SW 1271 (cell line): ENCODE measurements at places on chromosomes 1 and 21.
A peak's percentile ranks its signal among the peaks of the same experiment; 100 is the strongest.

GRCh38 chr1:226064816-226065248 is 2.3 kb downstream of the H3-3A start:
- DNase-seq, result peak; percentile 42

GRCh38 chr1:44660176-44660575 is 14.1 kb downstream of the TMEM53 start:
- DNase-seq, result no peak

DNA sequence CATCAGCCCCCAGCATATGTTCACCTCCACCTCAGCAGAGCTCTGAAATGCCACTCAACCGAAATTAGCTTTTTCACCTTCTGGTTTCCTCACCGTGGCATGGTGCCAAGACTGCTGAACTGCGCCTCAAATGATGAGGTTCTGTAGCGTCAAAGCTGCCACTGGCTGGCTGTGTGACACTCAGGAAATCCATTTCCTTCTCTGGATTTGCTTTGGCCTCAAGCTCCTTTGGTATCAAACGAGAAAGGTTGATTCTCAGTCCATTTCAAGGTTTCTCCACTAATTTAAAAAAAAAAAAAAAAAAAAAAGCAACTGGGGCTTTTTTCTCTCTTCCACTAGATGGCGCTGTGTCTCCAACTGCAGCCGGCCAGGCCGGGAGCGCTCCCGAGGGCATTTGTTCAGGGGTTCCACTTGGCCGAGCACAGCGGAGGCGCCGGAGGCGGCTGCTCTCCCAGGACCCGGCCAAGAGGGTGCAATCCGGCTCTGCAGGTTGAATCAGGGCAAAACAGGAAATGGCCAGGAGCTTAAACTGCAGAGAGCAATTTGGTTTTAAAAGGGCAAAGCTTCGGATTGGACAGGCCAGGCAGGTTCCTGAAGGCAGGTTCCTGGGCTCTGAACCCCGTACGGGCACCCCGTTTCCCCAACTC is 26.5 kb upstream of the PLA2G2C start:
- peak; percentile 43 for DNase-seq

DNA sequence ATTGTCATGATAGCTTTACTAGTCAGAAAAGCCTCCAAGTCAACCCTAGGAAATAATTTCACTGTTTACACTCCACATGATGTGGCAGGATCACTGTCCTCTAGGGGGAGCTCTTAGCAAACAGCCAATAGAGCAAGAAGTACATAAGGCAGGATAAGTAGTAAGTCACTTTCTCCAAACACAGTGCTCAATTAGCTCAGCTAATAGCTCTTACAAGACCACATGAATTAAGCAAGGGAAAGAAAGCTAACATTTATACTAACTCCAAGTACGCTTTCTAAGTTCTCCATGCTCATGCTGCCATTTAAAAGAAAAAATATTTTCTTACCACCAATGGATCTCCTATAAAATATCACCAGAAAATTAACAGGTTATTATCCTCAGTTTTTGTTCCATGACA is 66.9 kb upstream of the LRIF1 start:
- peak; percentile 1 for DNase-seq

- DNase-seq, result no peak
Measured at GRCh38 chr1:204345941-204346645, 13.6 kb downstream of the PLEKHA6 start.

DNA sequence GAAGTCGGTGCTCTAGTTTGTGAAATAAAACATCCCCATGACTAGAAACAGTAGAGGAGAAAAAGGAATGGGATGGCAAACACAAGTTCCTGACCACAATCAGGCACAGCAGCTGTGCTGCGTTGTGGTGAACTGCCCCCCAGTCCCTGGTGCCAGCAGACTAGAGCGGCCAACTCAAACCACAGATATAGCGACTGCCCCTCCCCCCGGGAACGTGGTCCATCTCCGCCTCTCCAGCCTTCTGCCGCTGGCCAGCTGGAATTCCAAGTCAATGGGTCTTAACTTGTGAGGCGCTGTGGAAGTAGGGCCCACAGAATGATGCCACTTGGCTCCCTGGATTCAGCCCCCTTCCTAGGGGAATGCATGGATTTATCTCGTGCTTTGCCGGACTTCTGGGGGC is 41.6 kb upstream of the ZNF678 start:
- DNase-seq, result no peak

DNA sequence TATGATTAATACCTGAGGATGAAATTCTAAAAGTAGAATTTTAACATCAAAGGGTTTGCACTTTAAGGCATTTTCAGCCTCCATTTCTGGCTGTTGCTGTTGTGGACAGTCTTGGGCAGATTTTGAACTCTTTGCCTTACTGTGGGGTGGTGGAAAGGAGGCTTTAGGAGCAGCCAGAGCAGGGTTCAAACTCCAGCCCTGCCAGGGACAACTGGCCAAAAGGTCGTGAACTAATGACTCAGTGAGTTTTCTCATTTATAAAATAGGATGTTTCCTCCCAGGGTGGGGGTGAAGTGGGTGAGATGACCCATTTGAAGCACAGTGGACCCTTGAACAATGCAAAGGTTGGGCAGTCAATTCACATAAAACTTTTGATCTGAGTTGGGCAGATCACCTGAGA is 36.7 kb downstream of the MAPKAPK2 start:
- DNase-seq, result no peak

DNA sequence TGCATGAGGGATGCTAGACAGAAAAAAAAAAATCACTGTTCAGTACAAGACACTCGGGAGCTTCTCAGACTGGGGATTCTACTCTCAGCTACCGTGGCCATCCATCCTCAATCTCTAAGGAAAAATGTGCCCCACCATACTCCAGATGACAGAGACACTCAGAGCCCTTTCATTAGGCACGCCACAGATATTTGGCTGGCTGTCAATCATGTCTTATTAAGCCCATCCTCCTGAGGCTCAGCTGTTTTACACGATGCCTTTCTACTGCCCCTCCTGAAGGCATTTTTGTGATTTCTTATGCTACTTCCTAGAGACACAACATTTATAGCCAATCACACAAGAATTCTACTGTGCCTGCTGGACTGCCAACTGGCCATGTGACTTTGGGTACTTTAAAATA is 92.9 kb downstream of the KIF14 start:
- no peak for DNase-seq

GRCh38 chr1:83554174-83554573 is 444.8 kb downstream of the TTLL7 start:
- DNase-seq, result no peak

DNA sequence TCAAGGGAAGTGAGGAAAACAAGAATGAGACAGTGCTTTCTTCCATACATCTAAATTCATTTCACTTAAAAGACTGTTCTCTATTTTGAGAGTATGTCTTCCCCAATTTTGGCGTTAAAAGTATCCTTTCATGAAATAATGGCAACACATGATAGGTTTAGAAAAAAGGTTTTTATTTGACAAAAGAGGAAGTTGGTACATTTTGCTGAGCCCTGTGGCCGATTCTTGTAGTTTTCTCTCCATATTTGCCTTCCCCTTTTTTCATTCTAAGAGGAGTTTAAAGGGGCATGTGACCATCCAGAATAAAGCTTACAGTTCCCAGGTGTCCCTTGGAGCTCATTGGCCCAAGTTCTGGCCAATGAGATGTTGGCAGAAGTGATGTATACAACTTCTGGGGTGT is 140.4 kb upstream of the KCNE2 start:
- DNase-seq, result no peak

- no peak for DNase-seq
Measured at GRCh38 chr1:24912376-24913273, 17.5 kb downstream of the RUNX3 start.

DNA sequence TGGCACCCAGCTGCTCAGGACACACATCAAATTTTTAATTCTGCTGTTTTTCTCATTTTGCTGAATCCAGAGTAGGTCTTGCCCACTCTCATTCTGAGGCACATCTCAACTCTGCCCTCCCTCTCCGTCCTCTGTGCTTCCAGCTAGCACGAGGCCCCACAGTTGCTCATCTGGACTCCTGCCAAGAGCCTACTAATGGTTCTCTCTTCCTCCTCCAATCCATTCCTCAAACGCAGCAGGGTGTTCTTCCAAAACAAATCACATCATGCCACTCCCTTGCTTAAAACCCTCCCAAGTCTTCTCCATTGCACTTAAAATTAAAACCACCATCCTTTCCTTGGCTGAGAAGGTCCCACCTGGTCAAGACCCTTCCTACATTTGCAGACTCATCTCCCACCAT is 49.8 kb upstream of the SCAF4 start:
- DNase-seq, result no peak

DNA sequence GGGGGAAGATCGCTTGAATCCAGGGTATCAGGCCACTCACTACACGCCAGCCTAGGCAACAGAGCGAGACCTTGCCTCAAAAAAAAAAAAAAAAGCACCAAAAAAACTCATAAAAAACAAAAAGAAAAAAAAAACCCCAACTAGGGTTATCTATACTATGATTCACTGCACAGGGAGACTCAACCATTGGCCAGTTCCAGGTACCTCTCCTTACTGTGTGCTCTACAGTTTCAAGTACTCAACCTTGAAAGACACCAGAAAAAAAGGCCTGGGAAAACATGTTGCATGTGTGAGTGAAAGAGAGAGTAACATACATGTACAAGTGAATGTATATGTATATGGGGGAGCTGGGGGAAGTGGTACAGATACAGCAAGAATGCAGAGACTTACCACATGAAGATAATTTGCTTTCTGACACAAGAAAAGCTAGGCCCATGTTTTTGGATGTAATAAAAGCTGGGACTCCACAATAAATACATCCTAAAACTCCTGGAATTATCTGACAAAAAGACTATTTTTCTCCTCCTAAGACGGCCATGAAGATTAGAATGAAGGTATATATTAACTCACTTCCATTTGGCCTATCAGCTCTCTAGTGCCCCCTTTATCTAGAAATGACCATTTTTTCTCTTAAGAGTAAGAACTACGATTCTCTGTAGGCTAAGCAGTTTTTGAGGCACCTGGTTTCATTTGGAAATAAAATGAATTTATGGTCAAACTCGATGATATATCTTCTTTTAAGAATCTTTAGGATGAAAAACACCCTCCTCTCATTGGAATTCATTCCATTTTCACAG is 52.2 kb downstream of the SLC27A3 start:
- DNase-seq, result no peak

- DNase-seq, result no peak
Measured at GRCh38 chr1:83741770-83742169, 257.2 kb downstream of the TTLL7 start.

GRCh38 chr1:240683576-240683975 is 71.6 kb upstream of the GREM2 start:
- DNase-seq, result no peak

DNA sequence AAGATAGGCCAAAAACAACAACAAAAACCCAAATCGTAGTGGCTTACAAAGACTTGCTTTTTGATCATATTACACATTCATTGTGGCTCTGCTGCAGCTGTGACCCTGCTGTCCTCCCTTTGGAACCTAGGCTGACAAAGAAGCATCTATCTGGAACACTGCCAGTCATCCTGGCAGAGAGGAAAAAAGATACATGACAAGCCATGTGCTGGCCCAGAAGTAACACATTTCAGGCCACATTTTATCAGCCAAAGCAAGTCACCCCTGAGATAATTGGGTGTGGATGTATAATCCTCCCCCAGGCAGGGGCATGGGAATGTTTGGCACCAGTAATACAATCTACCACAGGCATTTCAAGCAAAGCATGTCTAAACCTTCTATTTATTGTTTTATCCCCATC is 37.2 kb upstream of the AGO1 start:
- DNase-seq, result no peak

DNA sequence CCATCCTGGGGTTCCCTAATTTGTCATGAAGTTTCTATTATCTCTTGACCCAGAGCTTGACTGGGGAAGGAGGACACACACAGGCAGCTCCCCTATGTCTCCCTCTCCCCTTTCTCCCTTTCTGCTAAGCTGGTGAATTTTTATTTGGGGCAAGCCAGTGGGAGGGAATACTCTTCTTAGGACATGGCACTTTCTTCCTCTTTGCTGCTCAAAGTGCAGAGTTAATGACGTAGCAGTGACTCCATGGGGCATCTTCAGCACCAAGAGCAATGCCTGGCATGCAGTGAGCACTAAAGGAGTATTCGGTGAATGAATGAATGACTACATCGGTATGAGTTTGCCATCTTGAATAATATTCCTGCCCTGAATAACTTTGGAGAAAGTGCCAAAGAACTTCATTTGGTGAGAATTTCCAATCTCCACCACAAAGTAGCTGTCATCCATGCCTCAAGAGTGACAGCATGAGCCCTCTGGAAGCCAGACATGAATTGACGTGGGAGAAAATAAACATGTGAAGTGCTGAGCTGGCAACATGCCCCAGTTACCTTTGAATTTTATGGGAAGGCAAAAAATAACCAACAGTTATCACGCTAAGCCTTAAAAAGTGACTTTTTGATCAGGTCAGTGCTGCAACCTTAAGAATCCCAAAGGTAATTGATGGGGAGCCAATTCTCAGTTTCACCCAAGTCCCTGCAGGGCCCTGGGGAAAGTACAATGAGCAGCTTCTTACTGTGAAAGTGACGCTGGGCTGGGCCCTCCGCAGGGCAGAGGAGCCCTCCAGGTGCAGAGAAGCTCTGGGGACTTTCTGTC is 22.1 kb upstream of the ATF3 start:
- no peak for DNase-seq

GRCh38 chr1:240562111-240562590 is 49.8 kb downstream of the GREM2 start:
- DNase-seq, result no peak

- no peak for DNase-seq
Measured at GRCh38 chr1:223219318-223219635, 76.2 kb upstream of the TLR5 start.

GRCh38 chr1:34500451-34500850 is 254.4 kb upstream of the GJB5 start:
- no peak for DNase-seq

- DNase-seq, result no peak
Measured at GRCh38 chr1:223670458-223671159, 5.1 kb upstream of the CAPN8 start.

GRCh38 chr1:35558374-35559316 is 1.0 kb downstream of the NCDN start:
- DNase-seq, result no peak

- no peak for DNase-seq
Measured at GRCh38 chr1:206925106-206925736, 3.5 kb upstream of the FCMR start.

- DNase-seq, result no peak
Measured at GRCh38 chr1:80731241-80731894, 1069.4 kb upstream of the ADGRL2 start.

GRCh38 chr1:118124064-118124463 is 61.0 kb downstream of the SPAG17 start:
- no peak for DNase-seq

DNA sequence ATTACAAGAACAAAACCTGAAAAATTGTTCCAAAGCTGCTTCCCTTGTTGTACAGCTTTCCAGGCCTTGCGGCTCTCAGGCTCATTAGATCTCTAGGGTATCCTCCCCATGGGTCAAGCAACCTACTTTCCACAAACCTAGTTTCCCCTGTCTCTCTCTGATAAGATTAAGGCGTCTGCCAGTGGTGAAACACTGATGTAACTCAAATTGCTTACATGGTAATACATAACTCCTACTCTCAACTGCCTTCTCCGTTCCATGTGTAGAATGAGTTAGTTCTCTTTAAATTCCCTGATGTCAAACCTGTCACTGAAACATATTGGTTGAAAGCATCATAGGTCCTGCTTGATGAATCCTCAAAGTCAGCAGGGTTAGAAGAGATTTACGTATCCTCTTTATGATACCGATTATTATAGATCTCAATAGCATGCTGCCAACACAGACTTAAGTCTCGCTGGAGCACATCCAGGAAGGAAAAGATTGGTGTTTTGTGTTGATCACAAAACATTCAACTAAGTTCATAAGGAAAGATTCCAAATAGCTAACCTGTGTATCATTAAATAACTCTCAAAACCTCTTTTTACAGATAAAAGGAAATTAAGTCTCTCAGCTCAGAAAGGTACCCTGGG is 10.6 kb downstream of the PPP1R15B start:
- no peak for DNase-seq
